Left ventricle myocardium superior (tissue), 1 donor: ENCODE measurements at places on chromosomes 11 and 22.

DNA sequence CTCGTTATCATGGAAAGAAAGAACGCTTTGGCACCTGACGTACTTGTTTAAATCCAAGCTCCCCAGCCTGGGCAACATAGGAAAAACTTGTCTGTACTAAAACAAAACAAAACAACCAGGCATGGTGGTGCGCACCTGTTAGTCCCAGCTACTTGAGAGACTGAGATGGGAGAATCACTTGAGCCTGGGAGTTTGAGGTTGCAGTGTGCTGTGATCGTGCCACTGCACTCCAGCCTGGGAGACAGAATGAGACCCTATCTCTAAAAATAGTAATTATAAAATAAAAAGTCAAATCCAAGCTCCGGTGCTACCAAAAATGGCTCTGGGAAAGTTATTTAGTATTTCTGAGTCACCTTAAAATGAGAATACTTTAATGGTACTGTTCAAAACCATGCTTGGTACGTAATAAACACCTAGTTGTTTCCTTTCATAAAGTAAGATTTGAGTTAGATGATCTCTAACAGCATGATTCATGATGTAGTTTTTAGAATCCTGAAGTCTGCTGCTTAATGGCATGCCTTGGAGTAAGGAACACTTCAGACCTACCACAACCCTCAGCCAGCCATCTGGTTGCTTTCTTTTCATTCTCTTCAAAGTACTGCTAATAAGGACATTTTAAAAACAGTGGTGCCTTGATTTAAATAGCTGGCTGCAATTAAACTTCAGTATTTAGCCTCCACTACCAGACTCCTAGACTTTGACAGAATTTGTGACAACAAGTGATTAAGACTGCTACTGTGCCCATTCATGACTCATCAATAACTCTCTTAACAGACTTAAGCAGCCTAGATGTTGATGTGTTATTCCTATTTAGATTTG, 8.4 kb downstream of the PPME1 start:
- DNase-seq = no peak

DNA sequence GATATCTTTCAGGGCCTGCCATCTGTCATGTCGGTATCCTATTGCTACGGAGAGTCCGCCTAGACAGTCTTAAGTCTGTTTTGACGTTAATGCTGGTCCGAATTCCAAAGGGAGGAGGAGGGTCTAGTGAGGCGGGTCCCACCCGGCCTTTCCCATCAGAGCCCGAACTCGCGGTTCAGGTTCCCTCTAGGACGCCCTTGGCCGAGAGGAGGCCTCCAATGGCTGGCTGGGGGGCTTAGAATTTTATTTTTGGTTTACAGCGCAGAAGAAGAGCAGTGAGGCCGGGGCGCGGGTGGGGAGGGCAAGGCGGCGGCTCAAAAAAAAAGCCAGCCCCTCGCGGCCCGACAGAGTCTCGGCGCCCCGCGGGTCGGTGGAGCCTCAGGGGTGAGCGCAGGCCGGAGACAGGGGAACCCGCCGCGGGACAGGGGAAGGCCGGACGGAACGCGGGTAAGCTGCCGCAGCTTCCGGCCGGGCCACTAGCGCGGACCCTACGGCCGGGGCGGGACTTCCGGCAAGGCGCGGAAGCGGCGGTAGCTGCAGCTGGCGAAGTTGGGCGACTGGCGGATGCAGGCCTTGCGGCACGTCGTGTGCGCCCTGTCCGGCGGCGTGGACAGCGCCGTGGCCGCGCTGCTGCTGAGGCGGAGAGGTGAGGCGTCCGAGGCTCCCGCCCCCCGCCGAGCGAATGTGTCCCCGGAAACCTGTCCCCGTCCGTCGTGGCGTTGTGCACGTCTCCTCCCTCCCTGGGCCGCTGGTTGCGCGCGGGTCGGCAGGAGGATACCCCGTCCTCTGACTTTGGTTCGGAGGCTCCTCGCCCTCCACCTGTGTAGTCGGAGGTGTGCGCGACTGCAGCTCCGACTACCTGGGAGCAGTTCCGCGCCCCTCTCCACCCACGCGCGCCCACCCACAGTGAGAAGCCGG, at the start of gene TRMU:
TSS of gene TRMU (plus strand) at position 514 of the 918 bp plus-strand sequence. CDS start at position 565, 51 bp downstream.
- peak; percentile 95 for DNase-seq

- no peak for DNase-seq
Observed at GRCh38 chr22:23033116-23033905, 37.0 kb upstream of the GNAZ start.

DNA sequence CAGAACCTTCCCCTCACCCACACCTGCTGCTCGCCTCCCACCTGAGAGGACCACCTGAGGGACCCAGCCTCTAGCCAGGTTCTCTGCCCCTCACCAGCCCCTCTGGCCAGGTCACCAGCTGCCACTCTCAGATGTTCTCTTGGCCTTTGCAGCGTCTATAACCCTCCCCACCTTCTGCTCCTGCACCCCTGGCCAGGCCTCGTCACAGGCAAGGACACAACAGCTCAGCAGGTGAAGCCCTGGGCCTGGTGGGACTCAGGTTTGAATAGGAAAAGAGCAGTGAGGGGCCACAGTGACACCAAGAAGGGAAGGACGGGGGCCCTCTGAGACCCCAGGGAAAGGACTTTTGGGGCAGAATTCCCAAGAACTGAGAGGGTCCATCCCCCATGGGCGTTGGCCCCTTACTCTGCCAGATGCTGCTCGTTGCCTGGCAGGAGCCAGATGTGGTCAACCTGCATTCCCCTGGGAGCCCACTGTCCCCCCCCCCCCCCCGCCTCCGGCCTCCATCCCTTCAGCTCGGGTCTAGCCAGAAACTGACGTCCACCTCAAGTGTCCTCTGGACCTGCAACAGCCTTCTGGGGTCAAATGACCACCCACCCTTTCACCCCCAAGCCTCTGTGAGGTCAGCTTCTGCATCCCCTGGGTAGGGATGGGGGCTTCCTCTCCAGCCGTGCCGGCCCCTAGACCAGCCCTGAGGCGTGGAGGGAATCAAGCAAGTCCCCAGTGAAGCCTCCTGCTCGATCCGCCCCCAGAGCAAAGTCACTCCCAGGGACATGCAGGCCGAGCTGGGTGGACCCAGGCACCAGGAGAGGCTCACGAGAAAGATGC, 28.7 kb downstream of the SBF1 start:
- DNase-seq = no peak

GRCh38 chr22:37199760-37200108, 11.7 kb upstream of the C1QTNF6 start:
- no peak for DNase-seq

- DNase-seq = peak; percentile 79
Observed at GRCh38 chr11:117876341-117877119, at the start of gene FXYD6. FXYD6 (minus strand) TSS chr11:117876658; CDS start chr11:117842776, 33,882 bp downstream.

GRCh38 chr11:32325187-32325586, 110.2 kb downstream of the WT1 start:
- no peak for DNase-seq

- no peak for DNase-seq
Observed at GRCh38 chr11:36011574-36011973, 67.7 kb downstream of the LDLRAD3 start.

GRCh38 chr11:94125407-94126115, 3.1 kb upstream of the PANX1 start:
- no peak for DNase-seq

GRCh38 chr11:33690290-33691065, 10.1 kb downstream of the C11orf91 start:
- peak; percentile 74 for DNase-seq

GRCh38 chr22:45422237-45422983, 8.9 kb downstream of the RIBC2 start:
- no peak for DNase-seq

- DNase-seq = peak; percentile 80
Observed at GRCh38 chr11:133950874-133951326, 5.9 kb downstream of the IGSF9B start.

DNA sequence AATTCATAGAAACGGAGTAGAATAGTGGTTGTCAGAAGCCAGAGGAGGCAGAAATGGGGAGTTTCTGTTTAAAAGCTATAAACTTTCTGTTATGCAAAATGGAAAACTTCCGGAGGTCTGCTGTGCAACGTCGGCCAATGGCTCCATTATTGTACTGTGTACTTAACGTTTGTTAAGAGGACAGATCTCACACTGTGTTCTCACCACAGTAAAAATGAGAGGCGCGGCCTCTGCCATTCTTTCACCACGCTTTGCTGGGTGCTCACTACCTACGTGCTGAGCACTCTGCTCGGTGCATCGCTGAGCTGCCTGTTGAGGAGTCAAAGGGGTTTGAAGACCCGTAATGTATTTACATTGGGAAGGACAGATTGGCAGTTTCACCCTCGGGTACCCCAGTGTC, 218.8 kb upstream of the B3GAT1 start:
- no peak for DNase-seq

- DNase-seq = no peak
Observed at GRCh38 chr22:38038426-38038825, 18.8 kb upstream of the PICK1 start.
